ENCODE measurements at places on chromosomes 7 and 10.

- no peak for DNase-seq
These were observed 63.4 kb downstream of the CSGALNACT2 start for GRCh38 chr10:43201545-43202131.

- DNase-seq, result no peak
These were observed 232.5 kb upstream of the FZD1 start for GRCh38 chr7:91031757-91032156.

- DNase-seq, result no peak
These were observed 60.4 kb downstream of the KLRG2 start for GRCh38 chr7:139423091-139423490.

GRCh38 chr7:121429798-121430197, 33.7 kb upstream of the FAM3C start:
- no peak for DNase-seq

- DNase-seq, result no peak
These were observed 155.1 kb downstream of the OR13A1 start for GRCh38 chr10:45160271-45160670.

Measured in stimulated activated CD4-positive, alpha-beta T cell treated with anti-CD3 and anti-CD28 coated beads, Interleukin-2, amount 100 ng/mL, for 4 hours (primary cell).